ENCODE measurements at places on chromosomes 11 and 22. TPM values are rescaled to one million over a fixed set of nuclear protein-coding genes. Genes with fewer than 3 reads are reported as not detected.

The TEAD1 gene
- 94.0 TPM for polyA plus RNA-seq

DNA sequence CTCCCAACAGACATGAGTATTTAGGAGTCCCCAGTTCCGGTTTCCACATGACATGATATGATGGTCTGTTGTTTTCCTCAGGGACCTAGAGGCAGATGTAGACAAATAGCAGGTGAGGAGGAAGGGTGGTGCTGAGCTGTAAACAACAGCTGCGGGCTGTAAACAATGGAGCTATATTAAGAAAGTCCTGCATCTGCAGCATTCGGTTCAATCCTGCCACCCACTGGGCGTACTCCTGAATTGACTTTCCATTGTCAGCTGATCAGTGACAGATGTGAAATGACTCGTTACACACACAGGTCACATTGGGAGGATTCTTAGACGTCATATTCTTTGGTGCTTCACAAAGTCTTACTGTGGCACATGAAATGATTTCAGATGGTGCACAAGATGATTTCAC lies 26.8 kb upstream of the RAG1 start:
- DNase-seq, result no peak

The SLC22A9 gene
- not detected for polyA plus RNA-seq

The TMEM223 gene
- polyA plus RNA-seq, result 21.6 TPM

The ASCL2 gene
- 2.2 TPM for polyA plus RNA-seq

The OR51B2 gene
- not detected for polyA plus RNA-seq

The CHRM4 gene
- 0.11 TPM for polyA plus RNA-seq

DNA sequence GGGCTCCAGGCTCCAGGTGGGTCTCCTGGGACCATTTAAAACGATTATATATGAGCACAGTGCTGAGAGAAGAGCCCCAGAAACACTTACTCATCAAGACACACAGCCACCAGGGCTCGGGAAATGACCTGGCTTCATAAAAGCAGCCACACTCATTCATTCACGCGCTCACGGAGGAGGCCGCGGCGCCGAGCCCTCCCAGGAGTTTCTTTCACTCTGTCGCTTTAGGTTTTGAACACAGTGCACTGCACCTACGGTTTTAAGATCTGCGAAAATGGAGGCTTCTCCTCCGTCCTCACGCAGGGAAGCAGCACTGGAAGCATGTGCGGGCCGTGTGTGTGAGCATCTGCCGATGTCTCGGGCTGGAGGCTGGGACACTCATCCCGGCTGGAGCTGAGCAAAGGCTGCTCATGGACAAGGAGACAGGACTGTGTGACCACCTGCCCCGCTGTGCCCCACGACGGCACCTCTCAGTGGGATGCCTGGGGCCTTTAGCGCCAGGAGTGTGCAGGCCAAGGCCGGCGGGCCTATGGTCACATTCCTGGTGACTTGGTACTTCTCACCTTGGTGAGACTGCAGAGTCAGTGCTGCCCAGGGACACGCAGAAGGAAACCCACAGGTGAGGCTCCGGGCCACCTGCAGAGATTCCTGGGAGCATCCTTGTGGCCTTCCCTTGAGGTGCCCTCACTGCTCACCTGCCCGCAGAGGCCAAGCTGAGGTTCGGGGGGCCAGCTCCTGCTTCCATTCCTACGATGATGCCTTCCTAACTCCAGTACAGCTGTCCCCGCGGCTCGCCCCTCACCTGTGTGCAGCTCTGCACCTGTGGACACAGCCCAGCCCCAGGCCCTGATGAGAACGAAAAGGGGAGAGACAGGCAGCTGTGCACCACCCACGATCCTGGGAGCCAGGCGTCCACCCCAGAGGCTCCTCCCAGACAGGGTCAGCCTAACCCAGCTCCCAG lies 872.0 kb downstream of the BRD1 start:
- no peak for DNase-seq

- DNase-seq, result no peak
Measured at GRCh38 chr11:120335556-120335907, 681 bp upstream of the ARHGEF12 start.

DNA sequence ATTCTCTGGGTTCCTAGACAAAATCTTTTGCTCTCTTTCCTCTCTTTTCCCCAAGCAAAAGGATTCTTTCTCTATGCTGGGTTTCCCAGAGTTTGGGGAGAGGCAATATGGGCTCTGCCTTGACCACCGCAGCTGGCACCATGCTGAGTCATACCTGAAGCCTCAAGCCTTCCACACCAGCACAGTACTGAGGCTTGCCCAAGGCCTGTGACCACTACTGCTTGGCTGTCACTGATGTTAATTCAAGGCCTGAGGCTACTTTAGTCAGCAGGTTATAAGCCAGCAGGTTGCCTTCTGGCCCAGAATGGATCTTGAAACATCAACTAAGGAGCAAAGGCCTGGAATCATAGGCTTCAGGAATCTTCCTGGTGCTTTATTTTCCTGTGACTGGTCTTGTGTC lies 185.3 kb downstream of the DYNC2H1 start:
- no peak for DNase-seq

The APIP gene
- polyA plus RNA-seq, result 42.9 TPM

GRCh38 chr11:31956310-31956709 lies 134.6 kb upstream of the RCN1 start:
- no peak for DNase-seq

The CABP4 gene
- polyA plus RNA-seq, result 0.75 TPM

The ZNHIT2 gene
- 11.1 TPM for polyA plus RNA-seq

The PARVA gene
- polyA plus RNA-seq, result 128 TPM

- no peak for DNase-seq
Measured at GRCh38 chr22:35313311-35314121, 13.8 kb downstream of the TOM1 start.

The HORMAD2 gene
- not detected for polyA plus RNA-seq
